ENCODE measurements at places on chromosomes 5 and 9. TPM values are rescaled to one million over a fixed set of nuclear protein-coding genes. Genes with fewer than 3 reads are reported as not detected.

IL13 gene
- not detected for total RNA-seq

KIF12 gene
- 33.8 TPM for total RNA-seq

ANKRD55 gene
- not detected for total RNA-seq

WNT8A gene
- total RNA-seq, result not detected

GLRA1 gene
- total RNA-seq, result not detected

RASGRF2 gene
- total RNA-seq, result 2.8 TPM

GPR150 gene
- total RNA-seq, result 0.27 TPM

WHRN gene
- 3.6 TPM for total RNA-seq

SEPTIN8 gene
- total RNA-seq, result 84.2 TPM

PCA3 gene
- total RNA-seq, result not detected

CCNJL gene
- total RNA-seq, result 14.6 TPM

TUT7 gene
- 42.4 TPM for total RNA-seq

MFAP3 gene
- total RNA-seq, result 32.4 TPM

HTR1A gene
- total RNA-seq, result not detected

TENT4A gene
- 21.9 TPM for total RNA-seq

TMEM174 gene
- total RNA-seq, result not detected

CACNA1B gene
- 0.42 TPM for total RNA-seq

FEM1C gene
- 20.2 TPM for total RNA-seq

LRRC19 gene
- total RNA-seq, result 48.9 TPM

CAMK2A gene
- 0.61 TPM for total RNA-seq

UIMC1 gene
- 30.0 TPM for total RNA-seq

PRLR gene
- total RNA-seq, result 23.7 TPM

PLPP1 gene
- total RNA-seq, result 85.7 TPM

SLIT3 gene
- total RNA-seq, result 7.6 TPM

C5orf58 gene
- not detected for total RNA-seq

NPR3 gene
- total RNA-seq, result 0.20 TPM

UBE2R2 gene
- total RNA-seq, result 31.4 TPM

TLE1 gene
- 43.8 TPM for total RNA-seq

OMD gene
- total RNA-seq, result 0.37 TPM

BTNL3 gene
- total RNA-seq, result 38.0 TPM

TLR4 gene
- 7.5 TPM for total RNA-seq

OR13J1 gene
- total RNA-seq, result not detected

CFAP157 gene
- 0.12 TPM for total RNA-seq

SEC16A gene
- total RNA-seq, result 66.2 TPM

TICAM2 gene
- total RNA-seq, result 2.4 TPM

GFRA3 gene
- 1.8 TPM for total RNA-seq

Data from colonic mucosa (tissue), 4 donors.